ENCODE measurements at places on chromosomes 4 and X.
A peak's percentile ranks its signal among the peaks of the same experiment; 100 is the strongest.

- no peak for DNase-seq
Observed at GRCh38 chrX:44344687-44345086, 1.2 kb upstream of the EFHC2 start.

- no peak for DNase-seq
Observed at GRCh38 chr4:56466910-56467283, 520 bp upstream of the SRP72 start.

DNA sequence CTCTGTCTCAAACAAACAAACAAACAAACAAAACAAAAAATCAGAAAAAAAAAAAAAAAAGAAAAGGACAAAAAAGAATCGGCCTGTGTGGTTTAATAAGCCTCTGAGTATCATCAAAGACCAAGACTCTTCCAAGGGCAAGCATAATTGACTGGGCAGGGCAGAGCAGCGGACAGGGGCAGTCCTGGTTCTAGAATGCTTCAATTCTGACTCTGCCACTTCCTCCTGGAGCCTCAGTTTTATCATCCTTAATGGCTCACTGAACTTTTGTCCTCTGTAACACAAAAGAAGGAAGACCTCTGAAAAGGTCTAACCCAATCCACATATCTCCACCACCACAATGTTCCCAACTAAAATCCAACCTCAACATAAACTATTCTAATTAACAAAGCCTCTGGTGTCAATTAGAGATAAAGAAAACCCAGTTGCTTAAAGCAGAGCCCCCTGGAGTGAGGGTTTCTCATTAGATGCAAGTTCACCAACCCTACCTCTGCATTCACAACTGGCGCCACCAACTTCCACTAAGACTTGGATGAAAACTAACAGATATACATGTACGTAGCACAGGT is 51.7 kb downstream of the TBC1D9 start:
- DNase-seq: no peak

DNA sequence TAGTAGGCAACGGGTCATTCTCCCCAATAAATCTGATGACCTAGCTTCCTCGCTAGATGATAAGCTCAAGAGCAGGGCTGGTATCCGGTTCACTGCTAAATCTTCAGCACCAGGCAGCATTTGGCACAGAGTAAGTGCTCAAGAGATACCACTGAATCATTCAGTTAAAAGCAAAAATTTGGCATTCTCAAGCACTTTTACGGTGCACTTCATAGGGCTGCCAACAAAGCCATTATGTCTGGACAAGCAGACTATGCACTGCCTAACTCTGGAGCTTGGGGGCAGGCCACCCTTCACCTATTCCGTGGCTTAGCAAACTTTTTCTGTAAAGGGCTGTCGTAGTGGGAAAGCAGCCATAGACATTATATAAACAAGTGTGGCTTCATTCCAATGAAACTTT is 23.8 kb upstream of the CXorf38 start:
- DNase-seq: no peak

DNA sequence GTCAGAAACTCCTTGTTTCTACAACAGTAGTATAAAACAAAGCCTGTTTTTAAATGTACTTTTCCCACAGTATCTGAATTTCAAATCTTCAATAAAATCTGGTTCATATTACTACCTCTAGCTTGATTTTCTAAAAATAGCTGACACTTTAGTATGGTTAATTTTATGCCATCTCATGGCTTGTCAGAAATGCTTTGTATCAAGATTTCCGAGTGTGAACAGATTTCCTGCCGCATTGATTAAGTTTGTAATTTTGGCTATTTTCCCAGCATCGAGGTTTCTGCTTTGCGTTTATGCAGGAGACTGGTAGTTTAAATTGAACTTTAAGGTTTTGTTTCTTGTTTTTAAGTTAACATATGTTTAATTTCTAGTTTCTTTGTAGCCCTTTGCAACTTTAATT is 44.2 kb downstream of the CLCN3 start:
- peak; percentile 64 for DNase-seq

DNA sequence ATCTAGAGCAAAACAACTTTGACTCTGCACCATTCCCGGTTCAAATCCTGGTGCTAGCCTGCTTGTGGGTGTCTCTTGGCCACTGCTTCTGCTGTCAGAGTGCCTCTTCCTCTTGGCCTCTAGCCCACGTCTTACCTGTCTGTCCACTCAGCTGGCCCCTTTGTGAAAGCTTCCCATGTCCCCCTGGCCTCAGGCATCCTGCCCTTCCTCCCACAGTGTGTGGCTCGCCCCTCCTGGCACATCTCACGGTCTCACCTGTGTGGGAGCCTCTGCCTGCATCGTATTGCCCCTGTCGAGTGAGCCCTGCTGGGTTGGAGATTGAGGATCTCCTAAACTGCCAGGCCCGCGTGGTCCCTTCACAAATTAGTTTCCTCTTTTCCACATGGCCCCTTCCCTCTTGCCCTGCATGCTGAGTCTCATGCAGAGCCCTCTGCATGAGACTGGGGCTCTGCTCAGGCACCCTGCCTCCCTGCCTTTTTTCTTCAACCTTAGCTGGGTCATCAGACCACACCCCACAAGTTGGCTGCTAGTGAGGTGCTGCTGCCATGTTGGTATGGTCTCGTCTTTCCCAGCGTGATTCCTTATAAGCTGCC is 53.7 kb upstream of the TADA2B start:
- DNase-seq: no peak

- no peak for DNase-seq
Observed at GRCh38 chr4:38406243-38406642, 257.8 kb upstream of the KLF3 start.

GRCh38 chrX:16651391-16652024 is 1.6 kb downstream of the S100G start:
- DNase-seq: no peak

DNA sequence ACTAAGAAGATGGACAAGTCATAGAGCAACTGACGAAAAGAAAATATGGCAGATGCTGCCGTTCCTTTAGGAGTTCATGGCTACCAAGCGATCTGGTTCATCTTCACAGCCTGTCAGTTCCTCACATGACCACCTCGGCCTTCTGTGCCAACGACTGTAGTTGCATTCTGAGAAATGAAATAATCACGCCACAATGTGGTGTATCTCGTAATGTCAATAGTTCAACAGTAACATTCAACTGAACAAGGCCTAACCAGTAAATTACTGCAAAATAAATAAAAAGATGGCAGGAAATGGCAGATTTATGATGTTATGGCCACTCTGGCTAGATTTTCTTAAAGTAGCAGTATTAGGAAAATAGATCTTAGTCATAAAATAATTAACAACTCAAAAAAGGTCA is 4.4 kb downstream of the GPRIN3 start:
- no peak for DNase-seq

DNA sequence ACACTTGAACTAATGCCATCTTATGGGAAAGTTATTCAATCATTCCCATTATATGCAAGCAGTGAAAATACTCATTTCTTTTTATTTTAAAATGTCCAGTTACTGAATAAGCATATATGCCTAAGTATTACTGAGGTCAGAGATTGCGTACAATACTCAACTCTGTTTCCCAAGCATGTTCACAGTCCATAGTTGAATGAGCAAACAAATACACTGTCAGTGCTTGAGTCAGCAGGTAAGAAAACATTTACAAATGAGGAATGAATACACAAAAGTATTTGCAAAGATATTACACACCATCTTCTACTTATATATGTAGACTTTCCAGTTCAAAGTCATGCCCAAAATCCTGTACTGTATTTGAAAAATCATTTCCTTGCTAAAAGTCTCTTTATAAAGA is 74.1 kb downstream of the TSPAN5 start:
- DNase-seq: no peak

DNA sequence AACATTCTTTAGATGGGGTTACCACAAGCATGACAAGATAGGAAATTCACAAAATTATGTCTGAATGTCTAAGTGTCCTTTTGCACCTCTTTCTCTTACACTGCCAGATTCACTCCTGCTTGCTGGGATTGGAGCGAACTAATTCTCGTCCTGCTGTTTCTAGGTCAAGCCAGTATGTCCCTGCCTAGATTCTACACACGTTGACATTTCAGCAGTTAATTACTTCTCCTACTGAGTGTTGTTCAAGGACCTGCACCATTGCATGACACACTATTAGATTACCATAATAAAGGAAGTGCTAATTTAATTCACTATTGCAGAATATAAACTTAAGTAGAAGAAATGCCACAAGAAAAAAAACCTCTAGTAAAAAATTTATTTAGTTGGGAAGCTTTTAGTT is 1911.7 kb downstream of the PCDH7 start:
- no peak for DNase-seq

GRCh38 chr4:126238013-126238412 is 923.3 kb downstream of the FAT4 start:
- DNase-seq: no peak

GRCh38 chrX:108380222-108380621 is 58.0 kb downstream of the COL4A6 start:
- no peak for DNase-seq

- DNase-seq: no peak
Observed at GRCh38 chr4:2630556-2631273, 94.3 kb downstream of the FAM193A start.

GRCh38 chr4:90643156-90643555 is 516.0 kb downstream of the CCSER1 start:
- no peak for DNase-seq

DNA sequence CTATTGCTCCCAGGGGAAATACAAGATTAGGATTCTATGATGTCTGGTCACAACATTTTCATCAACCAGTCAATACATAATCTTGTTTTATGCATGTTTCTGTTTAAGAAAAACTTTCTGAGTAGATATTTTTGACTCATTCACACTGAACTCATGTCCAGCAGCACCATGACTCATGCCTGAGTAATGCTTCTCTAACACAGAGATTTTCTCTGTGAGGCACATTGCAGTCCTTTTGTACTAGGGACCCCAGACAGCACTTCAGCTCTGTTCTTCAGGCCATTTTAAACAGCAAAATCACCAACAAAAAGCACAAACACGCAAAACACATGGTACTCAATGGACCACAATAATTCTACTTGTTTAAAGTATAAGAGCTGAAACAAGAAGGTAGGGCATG is 83.6 kb downstream of the MXRA5 start:
- DNase-seq: peak; percentile 96

GRCh38 chr4:128825226-128825625 is 15.7 kb downstream of the JADE1 start:
- DNase-seq: no peak

DNA sequence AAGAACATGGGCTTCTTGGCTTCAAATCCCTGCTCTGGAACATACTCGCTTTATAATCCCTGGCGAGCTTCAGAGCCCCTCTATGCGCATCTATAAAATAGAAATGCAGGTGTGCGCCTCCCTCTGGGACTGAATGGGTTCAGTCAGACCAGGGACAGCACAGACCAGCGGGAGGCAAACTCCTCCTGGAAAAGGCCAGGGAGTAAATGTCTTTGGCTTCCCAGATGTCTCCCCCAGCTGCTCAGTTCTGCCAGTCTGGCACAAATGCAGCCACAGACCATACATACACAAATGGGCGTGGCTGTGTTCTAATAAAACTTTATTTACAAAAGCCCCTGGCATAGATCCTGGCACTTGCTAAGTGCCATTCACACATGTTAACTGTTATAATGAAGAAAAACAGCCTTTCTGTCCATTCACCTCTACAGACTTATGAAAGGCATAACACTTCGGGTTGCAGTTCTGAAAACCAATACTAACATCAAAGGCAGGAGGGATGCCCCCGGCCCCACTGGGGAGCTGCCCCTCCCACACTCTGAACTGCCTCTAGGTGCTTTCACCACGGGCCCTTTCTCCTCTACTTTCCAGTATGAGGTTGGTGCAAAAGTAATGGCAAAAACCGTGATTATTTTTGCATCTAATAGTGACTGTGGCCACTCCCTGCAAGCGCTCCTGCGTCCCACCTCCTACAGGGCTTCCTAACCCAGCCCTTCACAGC is 4.6 kb downstream of the JAKMIP1 start:
- DNase-seq: no peak

DNA sequence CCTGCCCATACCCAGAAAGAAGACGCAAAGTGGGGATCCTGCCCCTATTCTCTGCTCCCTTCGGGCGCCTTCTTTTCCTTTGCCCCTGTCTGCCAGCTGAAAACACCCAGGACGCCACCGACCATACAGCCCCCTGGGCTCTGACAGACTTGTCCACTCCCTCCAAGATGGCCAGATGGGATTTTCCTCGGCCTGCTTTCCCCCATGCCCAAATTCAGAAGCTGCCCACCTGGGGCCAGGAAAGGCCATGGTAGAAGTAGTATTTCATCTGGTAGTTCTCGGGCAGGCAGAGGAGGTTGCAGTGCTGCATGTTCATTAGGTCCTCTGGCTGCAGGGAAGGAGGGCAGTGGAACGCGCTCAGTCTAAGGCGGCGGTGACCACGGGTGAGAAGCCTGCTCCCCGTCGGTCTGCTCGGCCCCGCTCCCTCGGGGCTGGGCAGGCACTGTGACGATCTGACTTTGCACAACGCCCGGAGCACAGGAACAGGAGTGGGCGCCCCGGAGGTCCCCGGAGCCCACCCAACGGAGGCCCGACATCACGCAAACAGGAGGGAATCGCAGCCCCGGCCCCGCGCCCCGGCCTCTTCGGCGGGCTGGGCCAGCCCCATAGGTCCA is 582 bp downstream of the NAA10 start:
- DNase-seq: no peak

DNA sequence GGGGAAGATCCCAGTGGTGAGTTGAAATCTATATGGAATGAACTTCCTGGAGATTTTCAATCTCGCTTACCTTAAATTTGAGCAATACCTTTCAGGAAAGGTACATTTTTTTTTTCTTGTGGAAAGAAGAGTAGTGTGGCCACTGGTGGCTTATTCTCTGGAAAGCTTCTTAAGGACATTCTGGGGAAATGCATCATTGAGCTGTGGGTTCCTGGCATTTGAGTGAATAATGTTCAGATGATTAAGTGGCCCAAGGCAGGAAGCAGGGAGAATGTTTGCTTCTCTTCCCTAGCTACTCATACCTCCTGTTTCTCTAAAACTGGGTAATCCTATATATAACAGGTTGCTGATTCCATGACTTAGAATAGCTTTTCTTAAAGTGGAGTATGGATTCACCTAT is 31.8 kb downstream of the STAG2 start:
- DNase-seq: peak; percentile 14

DNA sequence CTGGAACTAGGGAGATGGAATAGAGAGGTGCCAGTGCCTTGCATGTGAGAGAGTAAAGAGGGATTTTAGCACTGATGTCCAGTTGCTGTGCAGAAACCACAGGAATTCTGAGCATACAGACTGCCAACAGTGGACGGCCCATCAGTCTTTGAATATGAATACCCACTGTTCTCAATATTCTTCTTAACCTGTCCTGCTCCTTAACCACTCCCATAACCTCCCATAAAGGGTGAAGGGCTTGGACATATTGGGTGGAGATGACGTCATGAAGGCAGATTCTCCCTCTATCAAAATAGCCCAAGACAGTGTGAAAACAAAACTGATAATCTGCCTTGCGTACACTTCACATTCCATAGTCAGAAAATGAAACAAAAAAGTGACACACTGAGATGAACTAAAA is 1313.7 kb upstream of the PABPC4L start:
- no peak for DNase-seq

- DNase-seq: no peak
Observed at GRCh38 chr4:122334828-122335227, 44.0 kb upstream of the ADAD1 start.

- DNase-seq: no peak
Observed at GRCh38 chr4:74395633-74396032, 30.7 kb downstream of the EREG start.

- peak; percentile 14 for DNase-seq
Observed at GRCh38 chrX:68196939-68197791, 236.1 kb downstream of the OPHN1 start.
